ENCODE measurements at places on chromosomes 2 and 18.

DNA sequence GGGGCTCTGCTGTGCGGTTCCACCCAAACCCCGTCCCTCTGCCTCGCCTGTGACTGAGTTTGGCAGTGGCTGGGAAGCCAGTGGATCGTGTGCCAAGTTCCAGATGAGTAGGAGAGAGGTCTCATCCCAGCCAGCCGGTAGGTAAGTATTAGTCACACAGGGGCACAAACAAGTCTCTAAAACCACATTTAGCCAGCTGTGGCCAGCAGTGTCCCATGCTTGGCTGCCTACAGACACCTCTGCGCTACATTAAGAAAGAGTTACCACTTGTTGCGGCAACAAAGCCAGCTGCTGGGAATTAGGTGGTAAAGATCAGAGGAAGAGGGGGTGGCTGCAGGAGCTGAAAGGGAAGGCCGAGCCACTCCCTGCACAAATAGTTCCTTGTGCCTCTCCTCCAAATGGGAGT, 81.2 kb downstream of the GATA6 start:
- DNase-seq, result no peak

DNA sequence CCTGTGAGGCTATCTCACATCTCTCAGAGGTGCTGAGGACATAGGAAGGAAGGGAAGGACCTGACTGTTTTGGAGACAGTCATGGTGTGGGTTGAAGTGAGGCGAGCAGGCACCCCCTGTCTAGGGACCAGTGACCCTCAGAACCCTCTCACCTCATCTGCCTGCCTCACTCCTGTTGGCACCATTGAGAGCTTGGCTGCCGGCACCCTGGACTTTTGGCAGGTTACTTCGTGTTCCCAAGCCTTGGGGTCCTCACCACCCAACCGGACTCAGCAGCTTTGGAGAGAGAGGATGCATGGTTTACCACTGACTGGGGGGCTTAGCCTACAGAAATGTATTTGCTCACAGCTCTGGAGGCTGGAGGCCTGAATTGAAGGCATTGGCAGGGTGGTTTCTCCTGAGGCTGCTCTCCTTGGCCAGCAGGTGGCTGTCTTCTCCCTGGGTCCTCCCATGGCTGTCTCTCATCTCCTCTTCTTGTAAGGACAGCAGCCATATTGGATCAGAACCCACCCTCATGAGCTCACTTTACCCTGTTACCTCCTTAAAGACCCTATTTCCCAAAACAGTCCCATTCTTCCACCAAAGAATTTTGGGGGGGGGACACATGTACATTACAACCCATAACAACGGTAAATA, 142.0 kb downstream of the TSN start:
- DNase-seq, result no peak

GRCh38 chr2:101502095-101502494, 27.2 kb upstream of the RFX8 start:
- DNase-seq, result no peak

- no peak for DNase-seq
These were observed 142.3 kb upstream of the ITGA6 start for GRCh38 chr2:172285010-172285621.

DNA sequence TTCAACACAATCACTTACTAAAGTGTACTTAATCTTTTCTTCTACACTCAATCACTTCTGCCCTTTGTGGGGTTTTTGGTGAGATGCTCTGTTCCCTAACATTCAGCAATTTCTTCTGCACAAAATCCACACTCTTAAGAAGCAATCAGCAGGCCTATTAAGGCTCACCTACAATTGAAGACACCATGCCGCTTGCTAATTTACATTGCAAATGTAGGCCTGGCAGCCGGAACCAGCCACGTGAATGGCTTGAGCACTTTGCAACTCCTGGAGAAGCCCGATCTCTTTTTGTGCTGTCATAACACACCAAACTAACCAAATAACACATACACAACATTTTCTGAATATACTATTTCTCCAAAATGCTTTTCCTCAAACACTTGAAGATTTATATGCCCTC, 66.3 kb downstream of the NYAP2 start:
- no peak for DNase-seq

- no peak for DNase-seq
These were observed 932.6 kb downstream of the SOCS6 start for GRCh38 chr18:71221405-71221804.

GRCh38 chr2:102337012-102337411, 18.6 kb upstream of the IL18R1 start:
- no peak for DNase-seq

DNA sequence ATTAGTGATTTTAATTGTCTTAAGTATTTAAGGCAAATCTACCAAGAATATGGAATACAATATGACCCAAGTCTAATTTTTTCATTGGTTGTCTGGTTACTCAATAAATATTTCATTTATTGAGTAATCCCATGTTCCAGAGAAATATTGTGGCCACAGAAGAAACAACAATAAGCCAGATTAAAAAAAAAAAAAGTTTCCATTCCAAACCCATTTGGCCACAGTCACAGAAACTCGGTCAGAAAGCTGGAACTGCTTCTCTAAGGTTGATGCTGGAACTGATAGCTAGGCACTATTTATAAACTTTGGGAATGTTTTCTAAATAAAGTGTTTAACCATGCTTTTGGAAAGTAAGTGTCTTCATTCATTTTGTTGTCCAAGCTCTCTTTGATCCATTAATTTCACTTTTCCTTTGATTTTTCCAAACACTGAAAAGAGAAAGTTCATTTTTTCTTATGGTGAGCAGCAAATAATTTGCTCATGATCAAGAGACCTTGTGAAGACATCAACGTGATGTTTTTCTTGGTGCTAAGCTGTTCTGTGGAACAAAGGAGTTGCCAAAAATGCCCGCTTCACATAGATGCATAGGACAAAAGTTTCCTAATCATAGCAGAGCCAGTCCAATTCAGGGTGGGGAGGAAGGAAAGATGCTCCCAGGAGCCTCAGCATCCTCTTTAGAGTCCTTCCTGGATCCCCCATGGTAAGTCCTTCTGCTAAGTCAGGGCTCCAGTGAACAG, 72.1 kb upstream of the CCBE1 start:
- no peak for DNase-seq

DNA sequence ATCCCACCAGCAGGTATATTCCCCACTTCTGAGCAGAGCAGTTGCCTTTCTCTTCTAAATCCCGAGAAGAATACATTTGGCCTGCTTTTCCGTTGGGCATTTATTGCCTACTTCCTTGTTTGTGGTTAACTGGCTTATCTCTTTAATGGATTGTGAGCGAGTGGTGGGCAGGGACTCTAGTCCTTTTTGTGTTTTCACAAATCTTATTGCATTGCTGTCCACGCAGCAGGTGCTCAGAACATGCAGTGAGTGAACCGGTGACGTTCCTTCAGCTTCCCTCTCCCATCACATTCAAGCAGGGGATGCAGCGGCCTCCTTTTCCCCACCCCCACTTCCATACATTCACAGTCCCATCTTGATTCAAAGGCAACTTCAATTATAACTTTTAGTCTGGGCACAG, 28.9 kb upstream of the GAREM2 start:
- no peak for DNase-seq

DNA sequence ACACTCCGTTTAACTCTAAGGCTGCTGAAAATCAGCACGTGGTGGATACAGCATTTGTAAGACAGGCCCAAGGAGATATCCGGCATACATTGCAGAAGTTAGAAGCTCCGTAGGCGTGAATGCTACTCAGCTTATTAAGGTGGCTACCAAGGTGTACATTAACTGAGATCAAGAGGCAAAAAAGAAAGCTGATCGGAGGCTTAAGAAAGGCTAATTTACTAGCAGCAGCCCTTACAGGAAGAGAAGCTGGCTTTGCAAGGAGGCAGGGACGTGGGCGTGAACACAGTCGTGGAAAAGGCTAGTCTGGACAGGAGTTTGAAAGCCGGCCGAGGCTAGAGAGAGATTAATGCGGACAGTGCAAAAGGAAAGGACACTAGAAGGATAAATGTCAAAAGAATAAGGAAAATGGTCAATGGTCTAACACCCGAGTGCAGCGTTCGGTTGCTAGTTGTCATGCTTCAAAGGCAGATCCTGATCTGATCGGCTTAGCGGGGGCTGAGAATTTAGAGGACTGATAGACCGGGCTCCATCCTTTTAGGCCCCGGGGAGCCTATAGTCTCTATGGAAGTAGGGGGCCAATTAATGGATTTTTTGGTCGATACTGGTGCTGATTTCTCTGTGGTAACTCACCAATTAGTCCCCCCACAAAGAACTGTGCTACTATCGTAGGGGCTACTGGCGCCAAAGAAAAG, 45.6 kb upstream of the SELENOI start:
- DNase-seq, result no peak

DNA sequence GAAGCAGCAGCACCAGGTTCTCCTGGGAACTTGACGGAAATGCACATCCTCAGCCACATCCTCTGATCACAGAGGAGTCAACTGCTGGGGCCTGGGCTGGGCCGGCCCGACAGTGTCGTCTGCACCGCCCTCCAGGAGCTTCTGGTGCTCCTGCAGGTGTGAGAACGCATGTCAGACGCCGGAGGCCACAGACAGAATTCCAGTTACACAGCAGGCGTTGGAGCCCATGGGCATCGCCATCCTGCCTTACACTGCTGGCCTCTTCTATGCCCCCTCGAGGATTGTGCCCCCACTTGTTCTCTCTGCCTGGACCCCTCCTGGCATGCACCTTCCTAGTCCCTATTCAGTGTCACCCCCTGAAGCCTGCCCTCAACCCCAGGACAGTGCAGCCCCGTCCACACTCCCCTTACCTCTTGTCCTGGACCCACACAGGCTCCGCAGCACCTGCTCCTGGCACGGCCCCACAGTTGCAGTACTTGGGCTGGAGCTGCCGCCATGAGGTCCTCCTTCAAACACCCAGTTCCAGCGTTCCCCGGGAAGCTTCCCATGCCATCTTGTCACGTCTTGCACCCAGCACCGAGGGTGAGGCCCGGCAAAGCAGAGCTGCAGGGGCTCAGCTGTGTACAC, 37.5 kb downstream of the ADI1 start:
- no peak for DNase-seq

DNA sequence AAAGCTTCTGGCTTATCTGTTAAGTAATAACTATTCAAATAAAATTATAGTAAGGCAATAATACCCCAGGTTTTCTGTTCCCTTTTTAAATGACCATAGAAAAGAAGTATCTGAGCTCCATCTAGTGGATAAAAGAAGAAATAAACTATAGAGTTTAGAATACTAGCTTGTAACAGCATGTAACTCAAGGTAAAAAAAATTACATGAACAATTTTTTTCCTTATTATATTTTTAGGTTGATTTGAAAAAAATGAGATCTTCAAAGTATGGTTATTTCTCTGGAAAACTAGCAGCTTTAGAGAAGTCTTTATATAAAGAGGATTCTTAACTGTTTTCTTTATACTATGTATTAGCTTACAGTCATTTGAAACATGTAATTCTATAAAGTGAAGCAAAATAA, 58.1 kb downstream of the NCKAP1 start:
- DNase-seq, result no peak

- DNase-seq, result no peak
These were observed 747.4 kb upstream of the SLC8A1 start for GRCh38 chr2:41199334-41199733.

- DNase-seq, result no peak
These were observed 576.0 kb downstream of the LRP1B start for GRCh38 chr2:141554810-141555209.

DNA sequence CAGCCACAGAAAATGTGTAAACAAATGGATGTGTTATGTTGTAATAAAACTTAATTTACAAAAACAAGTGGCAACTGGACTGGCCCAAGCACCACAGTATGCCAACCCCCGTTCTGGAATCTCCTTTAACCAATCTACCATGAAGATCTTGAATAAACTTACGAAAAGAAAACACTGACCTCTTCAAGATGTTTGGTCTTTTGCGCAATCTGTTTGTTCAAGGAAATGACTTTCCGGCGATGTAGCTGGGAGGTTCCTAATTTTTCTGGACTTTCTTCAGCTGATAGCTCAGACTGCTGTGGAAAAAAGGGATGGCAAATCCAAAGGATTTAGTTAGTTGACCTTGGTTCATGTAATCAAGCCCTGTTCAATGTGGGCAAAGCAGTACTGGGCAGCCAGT, 55.7 kb downstream of the CCDC93 start:
- DNase-seq, result no peak

- no peak for DNase-seq
These were observed 13.4 kb downstream of the COLEC12 start for GRCh38 chr18:486929-487740.

DNA sequence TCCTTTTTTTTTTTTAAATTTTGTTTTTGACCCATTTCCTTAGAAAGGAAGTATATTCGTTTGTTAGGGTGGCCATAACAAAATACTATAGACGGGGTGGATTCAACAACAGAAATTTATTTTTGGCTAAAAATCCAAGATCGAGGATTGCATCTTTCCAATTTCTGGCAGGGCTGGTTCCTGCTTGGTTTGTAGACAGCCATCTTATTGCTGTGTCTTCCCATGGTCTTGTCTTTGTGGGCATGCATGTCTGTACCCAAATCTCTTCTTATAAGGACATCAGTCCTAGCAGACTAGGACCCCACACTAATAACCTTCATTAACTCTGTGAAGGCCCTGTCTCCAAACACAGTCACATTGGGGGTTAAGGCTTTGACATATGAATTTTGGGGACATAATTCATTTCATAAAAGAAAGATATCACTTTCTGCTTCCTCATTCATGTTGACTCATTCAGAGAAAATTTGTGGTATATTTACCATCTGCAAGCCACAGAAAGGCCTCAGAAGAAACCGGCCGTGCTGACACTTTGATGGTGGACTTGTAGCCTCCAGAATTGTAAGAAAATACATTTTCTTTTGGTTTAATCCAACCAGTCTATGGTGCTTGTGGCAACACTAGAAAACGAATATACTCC, 262.1 kb downstream of the LPIN1 start:
- no peak for DNase-seq

DNA sequence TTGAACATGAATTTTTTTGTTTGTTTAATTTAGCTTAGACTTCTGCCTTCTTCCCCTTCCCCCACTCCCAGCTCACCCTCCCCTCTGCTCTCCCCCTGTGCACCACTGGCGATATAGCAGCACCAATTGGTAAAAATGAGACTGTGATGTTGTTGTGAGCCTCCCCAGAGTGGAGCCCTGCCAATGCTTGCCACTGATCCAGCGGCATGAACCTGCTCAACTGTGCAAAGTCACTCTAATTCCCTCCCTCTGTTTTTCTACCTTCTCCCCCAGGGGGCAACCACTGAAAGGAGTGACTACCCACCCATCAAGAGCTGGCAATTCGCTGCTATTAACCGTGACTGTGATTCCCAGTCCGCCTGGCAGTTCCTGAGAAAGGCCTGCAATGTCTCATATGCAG, 30.2 kb downstream of the KLHL14 start:
- no peak for DNase-seq

- no peak for DNase-seq
These were observed 79.3 kb downstream of the CLHC1 start for GRCh38 chr2:55152475-55153412.

DNA sequence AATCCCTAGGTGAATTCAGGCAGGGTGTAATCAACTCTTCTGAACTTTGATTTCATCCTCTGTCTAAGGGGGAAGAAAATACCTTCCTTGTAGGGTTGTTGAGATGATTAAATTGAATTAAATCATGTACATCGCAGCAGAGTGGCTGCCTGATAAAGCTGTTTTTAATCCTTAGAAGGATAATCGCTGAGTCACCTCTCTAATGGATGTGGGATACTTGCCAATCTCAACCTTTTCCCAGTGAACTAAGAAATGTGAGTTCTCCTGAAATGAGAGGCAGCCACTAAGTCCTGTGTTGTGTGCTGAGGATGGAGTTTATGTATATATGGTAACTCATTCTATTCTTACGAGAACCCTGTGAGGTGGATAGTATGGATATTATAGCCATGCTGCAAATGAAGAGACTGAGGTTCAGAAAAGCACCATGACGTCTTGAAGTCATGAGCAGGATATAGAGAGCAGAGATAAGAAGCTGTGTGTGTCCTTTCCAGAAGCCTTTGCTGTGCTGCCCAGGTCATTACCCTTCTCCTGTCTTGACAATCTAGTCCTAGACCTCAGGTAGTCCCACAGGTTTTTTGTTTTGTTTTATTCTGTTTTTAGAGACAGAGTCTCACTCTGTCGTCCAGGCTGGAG, 93.3 kb downstream of the HNRNPLL start:
- DNase-seq, result no peak
